ENCODE measurements at places on chromosomes 12 and 14.
A peak's percentile ranks its signal among the peaks of the same experiment; 100 is the strongest.

GRCh38 chr12:69469854-69470188 is 367 bp upstream of the FRS2 start:
- DNase-seq, result no peak

- DNase-seq, result no peak
These were observed 74.2 kb downstream of the FZD10 start for GRCh38 chr12:130236446-130236845.

- peak; percentile 90 for DNase-seq
These were observed 94.3 kb downstream of the RFLNA start for GRCh38 chr12:124389138-124389724.

- no peak for DNase-seq
These were observed 1.5 kb downstream of the FSCB start for GRCh38 chr14:44505588-44505987.

- no peak for DNase-seq
These were observed 67.8 kb downstream of the HMGA2 start for GRCh38 chr12:65891987-65892481.

DNA sequence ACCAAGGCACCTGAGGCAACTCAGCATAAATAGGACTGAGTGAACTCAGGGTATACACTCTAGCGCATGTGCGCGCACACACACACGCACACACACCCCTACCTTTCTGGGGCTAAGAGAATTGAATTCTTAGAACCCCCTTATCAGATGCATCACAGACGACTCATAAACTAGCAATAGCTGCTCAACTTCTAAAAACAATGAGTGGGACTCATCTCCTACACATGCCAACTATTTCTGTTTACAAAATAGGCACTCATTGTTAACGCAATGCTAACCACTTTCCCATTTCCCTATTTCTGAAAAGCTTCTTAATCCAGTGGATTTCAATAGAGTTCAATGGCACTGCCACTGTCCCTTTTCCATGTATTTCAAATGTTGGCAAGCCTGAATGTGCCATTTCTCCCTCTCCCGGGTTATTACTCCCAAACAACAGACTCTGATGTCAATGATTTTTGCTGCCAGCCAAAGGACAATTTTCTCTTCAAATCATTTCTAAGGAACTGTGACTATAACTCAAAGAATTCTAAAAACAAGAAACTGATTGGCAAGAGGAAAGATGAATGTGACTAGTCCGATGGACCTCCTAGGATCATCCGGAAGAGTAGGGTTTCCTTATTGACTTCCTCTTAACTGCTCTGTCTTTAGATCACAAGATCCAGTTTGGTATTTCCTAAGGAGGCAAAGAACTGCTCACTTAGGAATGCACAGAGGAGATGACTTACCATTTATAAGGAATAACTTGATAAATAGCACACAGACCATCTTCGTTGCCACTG is 48.8 kb downstream of the SLC38A1 start:
- DNase-seq, result no peak
